Stimulated activated CD4-positive, alpha-beta T cell treated with anti-CD3 and anti-CD28 coated beads, TNF-alpha, amount 100 ng/mL, for 24 hours (primary cell): ENCODE measurements at places on chromosomes 3 and 15.
A peak's percentile ranks its signal among the peaks of the same experiment; 100 is the strongest.

GRCh38 chr3:42394579-42395288 is 15.7 kb downstream of the LYZL4 start:
- DNase-seq = no peak

DNA sequence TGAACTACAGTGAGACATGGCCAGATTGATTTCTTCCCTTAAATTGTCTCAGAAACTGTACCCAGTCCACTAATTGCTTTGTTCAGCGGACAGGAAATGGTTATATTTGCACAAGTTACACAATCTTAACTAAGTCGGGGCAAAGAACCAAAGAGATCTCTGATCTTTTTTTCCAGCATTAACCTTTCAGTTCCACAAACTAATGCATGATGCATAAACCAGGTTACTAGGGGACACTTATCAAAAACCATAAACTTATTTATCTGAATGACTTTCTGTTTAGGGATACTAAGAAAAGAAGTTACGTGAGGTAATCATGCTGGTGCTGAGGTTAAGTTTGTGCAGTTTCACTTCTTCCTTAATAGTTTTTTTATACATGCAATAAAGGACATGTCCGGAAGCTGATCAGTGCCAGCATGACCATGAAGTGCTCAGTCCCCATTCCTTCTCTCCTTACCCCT is 22.4 kb downstream of the FNDC3B start:
- DNase-seq = no peak

DNA sequence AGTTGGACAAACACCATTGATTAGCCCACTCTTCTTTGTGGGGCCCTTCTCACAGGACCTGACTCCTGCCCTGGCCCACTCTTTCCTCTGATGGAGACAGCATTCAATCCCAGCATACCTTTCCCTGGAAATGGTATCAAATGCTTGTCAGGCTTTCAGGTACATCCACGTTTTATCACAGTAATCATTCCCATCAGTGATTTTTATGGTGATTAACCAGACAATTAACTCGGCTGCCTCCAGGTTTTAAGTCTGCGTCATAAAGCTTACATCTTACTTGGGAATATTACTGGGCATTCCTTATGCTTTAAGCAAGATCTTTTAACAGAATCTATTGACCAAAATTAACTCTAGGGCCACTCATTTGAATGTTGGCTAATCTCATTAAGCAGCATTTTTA is 33.4 kb downstream of the LRRK1 start:
- DNase-seq = no peak

DNA sequence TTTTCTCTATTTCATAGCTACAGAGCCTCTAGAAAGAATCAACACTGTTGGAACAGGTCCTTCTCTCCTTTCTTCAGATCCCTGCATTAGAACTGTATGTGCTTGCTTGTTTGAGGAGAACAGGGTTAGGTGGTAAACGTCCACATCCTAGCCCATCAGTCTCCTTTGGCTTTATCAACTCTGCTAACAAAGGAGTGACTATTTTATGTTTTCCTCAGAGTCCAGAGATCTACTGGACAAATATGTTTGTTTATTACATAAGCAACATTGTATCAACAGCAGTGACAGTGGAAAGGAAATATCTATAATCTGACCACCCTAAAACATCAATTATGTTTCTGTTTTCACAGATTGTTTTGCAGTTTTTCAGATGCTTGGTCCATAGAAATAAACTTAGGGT is 39.6 kb downstream of the CMSS1 start:
- DNase-seq = no peak

DNA sequence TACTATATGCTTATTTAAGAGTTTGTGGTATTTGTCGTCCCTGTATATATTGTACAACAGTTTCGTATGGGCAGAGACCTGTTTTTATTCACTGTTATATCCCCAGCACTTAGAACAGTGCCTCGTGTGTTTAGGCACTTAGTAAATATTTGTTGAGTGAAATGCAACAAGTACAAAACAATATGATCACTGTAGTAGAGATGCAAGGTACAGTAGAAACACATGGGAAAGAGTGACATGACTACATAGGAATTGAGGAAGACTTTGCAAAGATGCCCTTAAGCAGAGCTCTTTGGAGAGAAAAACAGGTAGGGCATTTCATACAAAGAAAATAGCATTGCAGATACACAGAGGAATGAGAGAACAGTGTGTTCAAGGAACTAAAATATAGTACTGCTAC is 18.3 kb downstream of the RASA2 start:
- DNase-seq = no peak

- no peak for DNase-seq
These were observed 6.4 kb downstream of the TMEM207 start for GRCh38 chr3:190443257-190443656.

GRCh38 chr15:78321041-78321570 is 19.0 kb upstream of the CRABP1 start:
- DNase-seq = no peak

DNA sequence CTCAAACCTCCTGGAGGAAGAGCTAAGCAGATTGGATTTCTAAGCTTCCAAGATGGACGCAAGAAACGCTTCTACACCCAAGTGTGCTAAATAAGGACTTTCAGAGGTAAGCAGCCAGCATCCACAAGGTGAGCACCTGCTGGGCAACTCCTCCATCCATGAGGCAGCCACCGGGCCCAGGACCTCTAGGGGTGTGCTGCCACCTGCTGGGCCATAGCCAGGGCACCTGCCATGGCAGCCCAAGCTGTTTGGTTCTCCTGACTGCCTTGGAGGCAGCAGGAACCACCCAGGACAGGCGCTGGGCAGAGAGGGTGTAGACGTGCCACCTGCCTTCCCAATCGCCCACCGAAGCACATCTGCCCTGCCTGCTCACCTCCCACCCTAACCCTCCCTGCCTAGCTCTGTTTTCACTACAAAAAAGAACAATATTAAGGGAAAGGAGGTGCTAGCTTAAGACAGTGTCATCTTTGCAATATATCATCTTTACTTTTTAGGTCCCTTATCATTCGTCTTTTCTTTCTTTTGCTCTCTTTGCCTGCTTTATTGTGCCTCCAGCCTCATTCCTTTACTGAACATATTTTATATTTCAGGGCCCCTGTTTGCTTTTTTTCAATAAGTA is 12.9 kb downstream of the C15orf62 start:
- peak; percentile 68 for DNase-seq

GRCh38 chr3:13367728-13368127 is 52.4 kb downstream of the NUP210 start:
- DNase-seq = no peak

- DNase-seq = no peak
These were observed 5.3 kb downstream of the FAM174B start for GRCh38 chr15:92650256-92650655.

DNA sequence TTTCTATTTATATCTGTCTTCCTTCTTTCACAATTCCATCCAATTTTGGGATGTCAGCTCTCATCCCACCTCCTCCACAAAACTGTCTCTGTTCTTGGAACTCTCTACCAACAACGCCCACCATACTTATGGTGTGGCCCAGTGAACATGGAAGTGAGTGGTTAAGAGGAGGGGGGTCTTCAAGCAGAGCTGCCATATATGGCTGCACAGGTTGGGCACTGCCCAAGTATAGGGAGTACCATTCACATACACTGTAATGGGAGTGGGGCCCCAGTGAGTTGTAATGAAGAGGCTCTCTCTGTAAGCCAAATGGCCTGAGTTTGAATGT is 7.9 kb upstream of the CAMK1 start:
- DNase-seq = no peak

DNA sequence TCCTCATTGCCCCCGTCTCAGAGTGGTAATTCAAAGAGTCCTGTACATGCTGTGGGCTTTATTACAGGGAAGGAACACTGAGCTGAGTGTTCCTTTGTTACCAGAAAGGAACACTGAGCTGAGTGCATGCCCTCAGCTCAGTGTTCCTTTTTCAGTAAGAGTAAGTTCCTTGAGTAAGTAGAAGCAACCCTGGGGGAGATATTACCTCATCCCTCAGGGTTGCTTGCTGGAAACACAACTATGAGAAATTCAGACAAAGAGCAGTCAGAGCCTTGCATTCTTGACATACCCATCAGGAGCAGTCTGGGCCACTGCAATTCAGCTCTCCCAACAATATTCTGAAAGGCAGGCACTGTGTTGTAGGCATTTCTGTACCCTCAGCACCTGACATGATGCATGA is 17.0 kb downstream of the CHRM5 start:
- DNase-seq = no peak

DNA sequence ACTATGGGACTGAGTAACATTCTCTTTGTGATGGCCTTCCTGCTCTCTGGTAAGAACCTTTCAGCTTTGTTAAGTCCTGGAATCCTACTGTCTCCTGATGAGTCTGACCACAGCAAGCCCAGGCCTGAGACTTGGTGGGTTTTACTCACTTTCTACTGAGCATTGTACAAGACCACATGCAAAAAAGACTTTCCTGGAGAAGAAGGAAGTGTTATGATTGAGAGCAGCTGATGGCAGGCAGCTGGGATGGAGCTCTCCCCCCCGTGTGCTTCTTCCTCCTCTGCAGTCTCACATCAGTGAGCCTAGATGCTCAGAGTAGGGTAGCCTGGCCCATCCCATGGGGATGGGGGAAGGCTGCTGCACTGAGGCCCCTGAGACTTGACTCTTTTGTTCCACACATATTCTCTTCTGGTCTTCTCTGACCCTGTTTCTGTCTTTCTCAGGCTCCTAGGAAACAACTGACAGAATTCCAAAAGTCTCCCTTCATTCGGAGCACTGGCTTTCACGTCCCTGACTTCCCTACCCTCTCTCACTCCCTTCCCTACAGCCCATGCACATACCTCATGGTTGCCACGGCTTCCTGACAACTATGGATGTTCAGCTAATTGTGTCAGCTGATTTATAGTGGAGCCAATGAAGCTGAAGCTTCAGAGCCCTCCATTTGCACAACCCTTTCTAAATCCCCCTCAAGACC is 36.6 kb downstream of the CD86 start:
- DNase-seq = no peak

DNA sequence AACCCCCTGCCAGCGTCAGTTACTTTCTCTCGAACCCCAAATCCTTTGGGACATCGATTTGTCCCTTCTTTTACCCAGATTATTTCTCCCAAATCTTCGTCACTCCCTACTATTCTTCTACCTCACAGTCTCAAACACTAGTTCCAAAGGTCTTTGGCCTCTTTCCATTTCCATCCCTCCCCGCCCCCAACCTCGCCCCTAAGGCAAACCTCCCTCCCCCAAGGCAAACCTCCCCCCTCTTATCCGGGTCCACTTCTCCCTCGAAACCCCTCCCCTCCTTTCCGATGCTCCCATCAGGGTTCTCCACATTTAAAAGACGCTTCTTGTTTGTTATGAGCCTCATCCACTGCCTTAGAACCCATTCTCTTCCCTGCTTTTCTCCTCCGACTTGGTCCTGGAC is 583 bp downstream of the EAF1 start:
- no peak for DNase-seq

GRCh38 chr15:68733666-68734065 is 87.0 kb downstream of the ANP32A start:
- DNase-seq = no peak

- DNase-seq = no peak
These were observed 60.2 kb downstream of the IL16 start for GRCh38 chr15:81256916-81257315.

GRCh38 chr15:28182216-28182615 is 83.1 kb upstream of the OCA2 start:
- no peak for DNase-seq

- DNase-seq = no peak
These were observed 87.7 kb upstream of the NR2F2 start for GRCh38 chr15:96242761-96243160.

GRCh38 chr3:194867270-194867983 is 181.7 kb downstream of the FAM43A start:
- no peak for DNase-seq

- no peak for DNase-seq
These were observed 35.6 kb downstream of the FRMD5 start for GRCh38 chr15:44159492-44159891.

- DNase-seq = no peak
These were observed at the start of gene PLCD1 for GRCh38 chr3:38029400-38030125. Gene PLCD1 (minus strand): TSS chr3:38029642. CDS start chr3:38029539, 103 bp downstream.

DNA sequence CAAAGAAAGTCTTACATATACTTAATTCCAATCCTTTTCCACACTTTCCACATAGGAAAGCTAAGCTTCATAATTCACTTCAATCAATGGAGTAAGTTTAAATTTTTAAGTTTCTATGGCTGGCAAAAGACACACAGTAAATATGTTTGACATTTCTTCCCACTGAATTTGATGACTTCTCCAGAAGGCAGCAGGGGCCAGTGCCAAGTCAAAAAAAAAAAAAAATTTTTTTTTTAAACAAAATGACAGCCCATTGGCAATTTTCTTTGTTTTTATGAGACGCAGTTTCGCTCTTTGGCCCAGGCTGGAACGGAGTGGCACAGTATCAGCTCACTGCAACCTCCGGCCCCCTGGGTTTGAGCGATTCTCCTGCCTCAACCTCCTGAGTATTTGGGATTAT is 28.7 kb downstream of the ATP13A3 start:
- DNase-seq = no peak
